ENCODE measurements at places on chromosomes 16 and 17.

GRCh38 chr17:35849469-35850348, 19.0 kb downstream of the HEATR9 start:
- DNase-seq: peak; percentile 49

GRCh38 chr17:32161029-32161428, 18.7 kb downstream of the RHOT1 start:
- DNase-seq: no peak

DNA sequence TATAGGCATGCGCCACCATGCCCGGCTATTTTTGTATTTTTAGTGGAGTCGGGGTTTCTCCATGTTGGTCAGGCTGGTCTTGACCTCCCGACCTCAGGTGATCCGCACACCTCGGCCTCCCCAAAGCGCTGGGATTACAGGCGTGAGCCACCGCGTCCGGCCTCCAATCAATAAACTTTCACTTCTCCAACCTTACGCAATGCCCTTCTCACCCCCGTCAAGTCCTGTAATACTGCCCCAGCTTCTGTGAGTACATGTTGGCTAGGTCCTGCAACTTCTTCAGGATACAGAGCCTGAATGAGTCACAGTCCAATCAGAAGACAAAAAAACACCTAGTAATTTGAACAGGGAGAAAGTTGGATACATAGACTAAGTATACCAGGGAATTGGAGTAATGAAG, 47.1 kb upstream of the PHOSPHO1 start:
- DNase-seq: no peak

- no peak for DNase-seq
Observed at GRCh38 chr17:10698096-10698818, 863 bp downstream of the ADPRM start.

DNA sequence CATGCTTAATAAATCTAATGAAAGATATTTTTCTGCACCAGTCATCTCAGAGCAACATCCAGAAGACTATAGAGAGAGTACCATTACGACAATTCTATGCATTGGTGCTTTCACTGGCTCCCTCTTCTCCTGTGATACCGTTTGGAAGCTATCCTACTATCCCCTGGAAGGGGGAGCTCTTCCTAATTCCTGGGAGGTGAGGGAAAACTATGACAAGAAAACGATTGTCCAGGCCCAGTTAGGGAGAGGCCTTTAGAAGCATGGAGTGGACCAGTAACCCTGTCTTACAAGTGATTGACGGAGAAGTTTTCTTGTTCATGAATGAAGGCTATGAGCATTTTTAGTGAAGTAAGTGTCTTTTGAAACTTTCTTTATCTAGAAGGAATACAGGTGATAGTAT, 150.2 kb downstream of the TANC2 start:
- DNase-seq: no peak

- DNase-seq: peak; percentile 74
Observed at GRCh38 chr16:84672276-84673202, 24.2 kb downstream of the KLHL36 start.

GRCh38 chr17:41891135-41892020, 26.2 kb upstream of the KLHL11 start:
- DNase-seq: no peak

- no peak for DNase-seq
Observed at GRCh38 chr16:8886593-8887430, 4.7 kb downstream of the LITAFD start.

- no peak for DNase-seq
Observed at GRCh38 chr17:57537524-57538410, 207.3 kb downstream of the CCDC182 start.

GRCh38 chr16:57807968-57808528, 5.8 kb upstream of the KIFC3 start:
- DNase-seq: no peak

- DNase-seq: no peak
Observed at GRCh38 chr16:88378401-88378800, 4.4 kb upstream of the ZNF469 start.

DNA sequence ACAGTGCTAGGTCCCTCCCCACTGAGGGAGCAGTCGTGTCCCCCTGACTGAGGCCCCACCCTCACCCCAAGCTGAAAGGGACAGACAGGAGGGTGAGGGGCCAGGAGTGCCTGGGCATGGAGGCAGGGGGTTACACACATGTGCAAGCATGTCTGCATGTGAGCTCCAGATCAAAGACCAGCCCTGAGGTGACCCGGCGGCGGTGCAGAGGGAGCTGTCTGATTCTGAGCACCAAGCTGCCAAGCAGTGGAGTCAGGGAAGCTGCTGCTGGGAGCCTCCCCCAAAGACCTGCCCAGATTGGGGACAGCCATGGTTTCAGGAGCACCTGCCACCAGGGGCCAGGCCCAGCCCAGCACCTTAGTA, 5.5 kb downstream of the DLX3 start:
- no peak for DNase-seq

GRCh38 chr16:73046202-73046848, 1.6 kb downstream of the ZFHX3 start:
- DNase-seq: no peak

- DNase-seq: no peak
Observed at GRCh38 chr17:9334536-9335446, 240.8 kb downstream of the STX8 start.

GRCh38 chr17:61460796-61461585, 8.8 kb downstream of the TBX4 start:
- DNase-seq: no peak

GRCh38 chr17:42750739-42751344, 6.0 kb upstream of the EZH1 start:
- no peak for DNase-seq

All from naive thymus-derived CD4-positive, alpha-beta T cell (primary cell).